ENCODE measurements at places on chromosomes 6 and 20.

DNA sequence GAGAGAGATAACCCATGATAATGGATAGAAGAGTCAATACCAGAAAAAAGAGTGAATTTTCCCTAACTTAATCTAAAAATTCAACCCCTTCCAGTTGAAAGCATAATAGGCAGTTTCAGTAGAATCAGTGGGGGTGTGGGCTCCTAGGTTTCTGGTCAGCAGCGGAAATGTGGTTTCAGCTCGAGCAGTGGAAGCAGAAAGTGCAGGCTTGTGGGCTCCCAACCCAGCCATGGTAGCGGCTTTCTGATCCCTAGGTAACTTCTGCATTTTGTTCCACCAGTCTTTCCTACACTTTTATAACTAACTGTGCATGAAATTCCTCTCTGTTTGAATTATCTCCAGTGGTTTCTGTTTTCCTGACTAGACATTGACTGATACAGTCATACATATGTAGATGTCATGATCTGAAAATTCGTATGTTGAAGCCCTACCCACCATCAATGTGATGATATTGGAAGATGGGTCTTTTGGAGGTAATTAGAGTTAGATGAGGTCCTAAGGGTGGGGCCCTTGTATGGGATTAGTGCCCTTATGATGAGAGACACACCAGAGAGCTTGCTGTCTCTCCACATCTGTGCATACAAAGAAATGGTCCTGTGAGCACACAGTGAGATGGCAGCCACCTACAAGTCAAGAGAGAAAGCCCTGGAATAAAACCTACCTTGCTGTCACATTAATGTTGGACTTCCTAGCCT is 6.5 kb upstream of the DDO start:
- no peak for DNase-seq

GRCh38 chr20:50862546-50862945 is 67.7 kb downstream of the BCAS4 start:
- no peak for DNase-seq

GRCh38 chr6:3277251-3277650 is 18.5 kb downstream of the PSMG4 start:
- DNase-seq, result no peak

GRCh38 chr6:132298344-132298949 is 102.8 kb downstream of the MOXD1 start:
- no peak for DNase-seq

GRCh38 chr6:170156448-170157375 is 134.2 kb downstream of the DLL1 start:
- DNase-seq, result no peak

- no peak for DNase-seq
Measured at GRCh38 chr20:10113746-10114145, 79.0 kb downstream of the ANKEF1 start.

DNA sequence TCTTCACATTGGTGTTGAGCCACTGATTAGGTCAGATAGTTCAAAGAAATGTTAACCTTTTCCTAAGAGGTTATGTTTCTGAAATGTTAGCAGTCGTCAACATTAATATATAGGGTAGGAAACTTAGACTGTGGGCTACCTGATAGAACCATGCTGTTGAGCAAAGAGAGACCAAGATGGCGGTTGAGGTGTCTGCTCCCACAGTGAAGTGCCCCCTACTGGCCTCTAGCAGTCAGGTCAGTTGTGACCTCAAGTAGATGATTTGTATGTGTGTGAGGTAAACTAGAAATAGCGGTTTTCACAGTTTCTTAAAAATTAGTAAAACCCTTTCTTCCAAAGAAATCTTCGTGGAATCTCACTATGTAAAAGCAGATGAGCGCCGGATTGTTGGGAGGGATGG is 40.3 kb downstream of the MTHFD1L start:
- no peak for DNase-seq

DNA sequence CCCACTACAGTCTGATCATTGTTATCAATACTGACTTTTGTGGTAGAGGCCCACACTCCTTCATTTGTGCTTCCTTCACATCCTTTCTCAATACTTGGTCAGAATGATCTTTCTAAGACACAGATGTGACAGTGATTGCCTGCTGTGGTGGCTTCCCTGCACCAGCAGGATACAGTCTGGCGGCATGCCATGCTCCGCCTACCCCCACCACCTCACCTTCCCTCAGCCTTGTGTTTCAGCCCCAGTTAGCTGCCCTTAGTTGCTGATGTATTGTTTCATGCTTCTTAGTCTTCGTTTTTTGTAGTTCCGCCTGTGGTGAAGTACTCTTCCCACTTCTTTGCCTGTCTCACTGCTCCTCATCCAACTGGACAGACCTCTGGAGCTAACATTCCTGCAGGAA is 10.9 kb downstream of the LRRC1 start:
- no peak for DNase-seq

DNA sequence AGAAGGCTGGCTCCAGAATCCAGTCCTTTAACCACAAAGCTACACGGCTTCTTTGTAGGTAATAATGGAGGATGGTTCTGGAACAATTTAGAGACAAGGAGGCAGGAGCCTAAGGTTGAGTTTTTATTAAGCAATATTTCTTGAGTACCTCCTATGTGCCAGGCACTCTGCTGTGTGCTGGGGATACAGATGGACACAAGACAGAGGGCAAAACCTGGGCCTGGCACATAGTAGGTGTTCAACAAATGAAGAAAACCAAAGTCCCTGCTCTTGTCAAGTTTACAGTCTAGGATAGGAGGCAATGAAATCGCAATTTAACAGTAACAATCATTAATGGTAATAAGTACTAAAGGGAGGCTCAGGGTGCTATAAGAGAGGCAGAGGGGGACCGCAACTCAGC is 17.4 kb downstream of the CCM2L start:
- DNase-seq, result no peak

GRCh38 chr6:43912598-43913371 is 142.8 kb downstream of the VEGFA start:
- DNase-seq, result no peak

DNA sequence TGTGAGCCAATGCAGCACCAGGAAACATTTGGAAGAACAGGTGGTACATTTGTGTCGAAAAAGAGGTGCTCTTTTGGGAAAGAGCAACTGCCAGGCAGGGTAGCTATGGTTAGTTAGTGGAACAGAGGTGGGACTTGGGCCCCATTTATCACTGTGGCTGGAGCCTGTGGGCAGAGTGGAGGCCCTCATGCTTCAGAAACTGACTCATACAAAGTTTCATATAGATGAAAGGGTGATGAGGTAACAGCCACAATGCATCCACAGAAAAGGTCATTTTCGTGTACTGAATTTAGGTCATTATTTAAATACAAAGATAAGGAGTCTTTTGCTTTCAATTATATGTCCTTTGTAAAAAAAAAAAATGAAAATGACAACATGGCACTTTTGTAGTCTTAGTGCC is 76.4 kb upstream of the HS3ST5 start:
- no peak for DNase-seq

DNA sequence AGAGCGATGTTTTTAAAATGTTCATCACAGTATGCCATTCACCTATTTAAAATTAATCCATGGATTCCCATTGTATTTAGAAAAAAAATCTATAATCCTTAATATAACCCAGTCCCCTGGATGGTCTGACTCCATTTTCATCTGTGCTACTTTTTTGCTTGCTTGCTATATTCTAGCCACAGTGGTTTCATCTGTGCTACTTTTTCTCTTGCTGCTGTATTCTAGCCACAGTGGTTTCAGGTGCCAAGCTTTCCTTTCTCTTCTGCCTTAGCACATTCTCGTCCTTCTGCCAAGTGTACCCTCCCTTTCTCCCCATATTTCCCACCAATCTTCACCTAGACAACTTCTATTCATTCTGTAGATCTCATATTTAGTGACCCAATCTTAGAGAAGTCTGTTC is 33.3 kb upstream of the SOX4 start:
- no peak for DNase-seq

- no peak for DNase-seq
Measured at GRCh38 chr6:63904650-63905248, 269.1 kb downstream of the PHF3 start.

DNA sequence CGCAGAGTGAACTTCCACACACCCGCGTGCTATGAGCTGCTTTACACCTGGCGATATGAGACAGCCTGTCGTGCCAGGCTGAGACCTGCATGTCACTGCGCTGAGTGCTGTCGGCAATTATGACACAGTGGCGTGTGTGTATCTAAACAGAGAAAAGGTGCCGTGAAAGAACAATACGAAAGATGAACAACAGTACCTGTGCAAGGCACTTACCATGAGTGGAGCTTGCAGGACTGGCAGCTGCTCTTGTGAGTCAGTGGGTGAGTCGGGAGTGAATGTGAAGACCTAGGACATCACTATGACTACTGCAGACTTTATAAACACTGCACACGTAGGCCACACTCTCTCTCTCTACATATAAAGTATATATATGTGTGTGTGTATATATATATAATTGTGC is 68.5 kb upstream of the DUSP22 start:
- no peak for DNase-seq

GRCh38 chr6:105111871-105112270 is 67.9 kb downstream of the POPDC3 start:
- DNase-seq, result no peak

GRCh38 chr6:16318538-16318937 is 80.2 kb downstream of the GMPR start:
- no peak for DNase-seq

- DNase-seq, result no peak
Measured at GRCh38 chr6:3756546-3756945, 5.0 kb upstream of the PXDC1 start.

GRCh38 chr6:408599-409102 is 17.1 kb downstream of the IRF4 start:
- no peak for DNase-seq

DNA sequence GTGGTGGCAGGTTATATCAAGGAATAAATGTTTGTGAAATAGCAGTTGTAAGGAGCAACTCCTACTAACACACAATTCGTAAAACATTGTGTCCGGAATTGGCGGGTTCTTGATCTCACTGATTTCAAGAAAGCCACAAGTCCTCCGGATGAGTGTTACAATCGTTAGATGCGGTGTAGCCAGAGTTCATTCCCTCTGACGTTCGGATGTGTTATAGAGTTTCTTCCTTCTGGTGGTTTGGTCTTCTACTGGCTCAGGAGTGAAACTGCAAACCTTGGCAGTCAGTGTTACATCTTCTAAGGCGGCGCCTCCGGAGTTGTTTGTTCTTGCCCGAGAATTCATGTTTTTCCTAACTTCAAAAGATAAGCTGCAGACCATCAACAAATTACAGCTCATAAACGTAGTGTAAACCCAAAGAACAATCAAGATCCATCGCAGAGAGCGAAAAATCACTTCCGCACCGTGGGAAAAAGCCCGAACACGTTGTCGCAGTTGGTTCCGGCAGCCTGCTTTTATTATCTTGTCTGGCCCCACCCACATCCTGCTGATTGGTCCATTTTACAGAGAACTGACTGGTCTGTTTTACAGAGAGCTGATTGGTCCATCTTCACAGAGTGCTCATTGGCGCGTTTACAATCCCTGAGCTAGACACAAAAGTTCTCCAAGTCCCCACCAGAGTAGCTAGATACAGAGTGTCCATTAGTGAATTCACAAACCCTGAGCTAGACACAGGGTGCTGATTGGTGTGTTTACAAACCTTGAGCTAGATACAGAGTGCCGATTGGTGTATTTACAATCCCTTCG is 58.2 kb downstream of the TRIM27 start:
- DNase-seq, result peak; percentile 11

DNA sequence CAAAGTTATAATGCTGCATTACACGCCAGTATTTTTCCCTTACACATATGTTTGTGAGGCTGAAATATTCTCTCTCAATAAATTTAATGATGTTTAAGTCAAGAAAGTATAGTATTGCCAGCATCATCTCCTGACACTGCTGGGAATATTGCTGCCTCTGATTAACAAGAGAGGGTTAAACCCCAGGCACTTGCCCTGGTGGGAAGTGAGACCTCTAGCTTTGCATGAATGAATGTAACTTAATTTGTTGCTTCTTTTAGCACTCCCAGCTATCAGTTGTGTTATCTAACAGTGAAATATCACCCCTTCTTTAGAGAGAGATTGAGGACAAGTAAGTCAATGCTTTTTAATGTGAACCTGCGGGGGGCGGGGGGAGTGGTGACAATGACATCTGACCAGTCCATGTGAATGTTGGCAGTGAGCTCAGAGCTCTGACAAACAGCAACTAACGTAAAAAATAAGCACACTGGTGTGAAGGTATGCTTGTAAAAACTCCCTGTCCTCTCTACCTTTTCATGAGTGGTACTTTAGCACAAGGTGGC is 9.8 kb downstream of the FOXA2 start:
- no peak for DNase-seq

DNA sequence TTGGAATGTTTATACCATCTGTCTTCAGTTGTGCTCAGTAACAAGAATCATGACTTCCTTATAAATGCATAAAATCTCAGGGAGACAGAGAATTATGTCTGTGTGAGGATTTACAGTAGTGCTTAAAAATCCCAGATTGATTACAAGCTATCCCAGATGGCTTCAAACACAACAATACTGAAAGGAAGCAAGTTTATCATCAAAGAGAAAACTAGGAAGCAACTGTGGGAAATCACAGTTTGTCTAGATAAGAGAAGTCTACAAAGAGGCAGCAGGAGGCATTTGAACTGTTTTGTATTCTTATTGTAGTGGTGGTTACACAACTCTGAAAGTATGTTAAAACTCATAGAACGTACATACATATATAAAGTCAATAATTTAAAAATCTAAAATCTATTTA is 104.4 kb upstream of the SALL4 start:
- no peak for DNase-seq

DNA sequence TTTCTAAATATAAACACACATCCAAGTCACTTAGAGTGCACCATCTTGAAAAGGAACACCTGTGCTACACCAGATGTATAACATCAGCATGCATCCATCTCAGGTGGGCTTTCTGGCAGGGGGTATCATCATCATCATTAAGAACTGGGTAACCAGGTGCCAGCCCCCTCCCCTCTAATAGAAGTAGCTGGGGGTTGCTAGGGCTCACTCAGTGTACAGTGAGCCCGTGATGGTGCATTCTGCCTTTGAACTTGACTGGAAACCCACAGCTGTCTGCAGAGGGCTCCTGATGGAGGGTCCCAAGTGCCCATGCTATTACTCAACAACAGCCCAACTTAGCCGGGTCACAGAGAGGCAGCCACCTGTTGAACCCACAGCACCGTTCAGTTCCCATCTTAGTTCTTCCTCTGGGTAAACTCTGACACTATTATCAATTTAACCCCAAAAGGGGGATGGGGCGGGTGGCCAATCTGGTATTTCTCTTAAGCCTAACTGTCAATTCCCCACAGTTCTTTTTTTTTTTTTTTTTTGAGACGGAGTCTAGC is 32.7 kb upstream of the CCND3 start:
- no peak for DNase-seq

DNA sequence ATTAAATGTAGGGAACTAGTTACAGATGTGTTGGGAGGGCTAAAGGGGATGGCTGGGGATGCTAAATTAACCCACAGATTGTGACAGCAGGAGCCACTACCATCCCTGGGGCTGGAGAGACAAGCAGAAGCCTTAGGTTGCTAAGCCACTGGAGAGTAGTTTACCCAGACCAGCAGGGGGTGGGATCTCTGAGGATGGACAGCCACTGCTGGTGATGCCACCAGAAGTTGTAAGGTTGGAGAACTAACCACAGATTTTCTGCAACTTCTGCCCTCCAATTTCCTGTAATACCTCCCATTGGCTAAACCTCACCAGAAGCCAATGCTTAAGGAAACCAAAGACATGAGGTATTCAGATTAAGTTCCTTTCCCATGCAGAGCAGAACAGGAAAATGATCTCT is 139.6 kb upstream of the NOX3 start:
- no peak for DNase-seq
